Midbrain (tissue), 1 donor: ENCODE measurements at places on chromosomes 12 and 14.

DNA sequence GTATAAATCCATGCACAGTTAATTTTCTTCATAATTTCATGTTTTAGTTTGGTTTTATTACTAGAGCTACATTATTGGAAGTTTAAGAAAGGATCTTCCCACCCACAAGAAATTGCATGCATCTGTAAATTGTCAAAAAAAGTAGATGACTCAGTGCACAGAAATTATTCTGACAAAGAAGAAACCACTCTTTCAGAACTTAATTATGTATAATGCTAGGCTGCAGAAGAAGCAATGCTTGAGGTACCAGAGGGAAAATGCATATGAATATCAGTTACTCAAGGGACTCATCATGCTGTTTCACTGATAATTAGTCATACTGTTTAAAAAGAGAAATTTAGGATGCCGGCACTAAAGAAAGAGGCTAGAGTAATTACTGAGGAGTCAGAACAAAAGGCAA, 147.0 kb downstream of the SLC16A7 start:
- DNase-seq = no peak

DNA sequence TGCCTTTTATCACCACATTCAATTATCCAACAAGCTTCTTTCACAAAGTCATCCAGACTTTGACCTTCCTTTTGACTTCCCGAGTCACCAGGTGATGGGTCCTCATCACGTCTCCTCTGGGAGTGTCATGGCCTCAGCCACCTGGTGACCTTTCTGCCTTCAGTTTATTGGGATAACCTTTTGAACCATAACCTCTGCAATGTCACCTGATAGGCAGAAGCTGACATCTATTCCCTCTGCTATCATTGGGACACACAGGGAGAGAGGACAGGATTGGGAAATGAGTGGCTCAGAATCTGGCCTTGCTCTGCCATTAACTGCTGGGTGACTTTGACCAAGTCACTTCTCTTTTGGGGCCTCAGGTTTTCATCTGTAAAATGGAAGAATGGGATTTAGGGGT, 388.7 kb downstream of the NUAK1 start:
- DNase-seq = no peak

DNA sequence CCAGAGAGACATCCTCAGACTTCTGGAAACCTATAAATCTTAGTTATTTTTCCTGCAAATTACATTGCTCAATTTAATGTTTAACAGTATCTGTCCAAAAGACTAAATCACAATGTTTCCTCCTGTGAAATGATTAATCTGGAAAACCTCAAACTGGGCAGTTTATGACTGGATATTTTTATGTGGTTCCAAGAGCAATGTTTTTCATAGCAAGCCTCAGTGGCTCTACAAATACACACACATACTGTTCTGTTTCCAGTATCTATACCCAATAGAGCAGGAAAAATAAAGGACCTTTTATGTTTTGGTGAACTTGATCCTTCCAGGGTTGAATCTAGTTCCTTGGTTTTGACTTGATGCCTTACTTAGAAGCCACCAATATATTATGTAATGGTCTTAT, 9.2 kb downstream of the NID2 start:
- DNase-seq = no peak

DNA sequence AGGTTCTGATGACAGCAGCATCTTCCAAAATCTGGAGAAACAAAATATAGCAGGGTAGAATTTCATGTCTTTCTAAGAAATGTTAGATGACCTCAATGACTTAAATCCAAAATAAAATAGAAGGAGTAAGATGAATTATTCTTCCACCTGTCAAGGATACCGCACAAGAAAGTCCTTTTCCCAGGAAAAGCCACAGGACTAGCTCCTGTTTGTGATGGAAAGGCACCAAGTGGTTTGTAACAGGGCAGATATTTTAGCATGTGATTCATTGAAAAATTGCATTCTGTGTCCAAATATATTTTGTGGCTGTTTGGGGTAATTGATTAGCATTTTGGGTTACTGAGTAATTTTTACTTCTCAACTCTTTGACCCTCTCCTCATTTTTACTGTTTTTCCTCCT, 2.7 kb downstream of the CD163L1 start:
- no peak for DNase-seq

- no peak for DNase-seq
Observed at GRCh38 chr12:122855928-122856831, 20.9 kb downstream of the HIP1R start.

DNA sequence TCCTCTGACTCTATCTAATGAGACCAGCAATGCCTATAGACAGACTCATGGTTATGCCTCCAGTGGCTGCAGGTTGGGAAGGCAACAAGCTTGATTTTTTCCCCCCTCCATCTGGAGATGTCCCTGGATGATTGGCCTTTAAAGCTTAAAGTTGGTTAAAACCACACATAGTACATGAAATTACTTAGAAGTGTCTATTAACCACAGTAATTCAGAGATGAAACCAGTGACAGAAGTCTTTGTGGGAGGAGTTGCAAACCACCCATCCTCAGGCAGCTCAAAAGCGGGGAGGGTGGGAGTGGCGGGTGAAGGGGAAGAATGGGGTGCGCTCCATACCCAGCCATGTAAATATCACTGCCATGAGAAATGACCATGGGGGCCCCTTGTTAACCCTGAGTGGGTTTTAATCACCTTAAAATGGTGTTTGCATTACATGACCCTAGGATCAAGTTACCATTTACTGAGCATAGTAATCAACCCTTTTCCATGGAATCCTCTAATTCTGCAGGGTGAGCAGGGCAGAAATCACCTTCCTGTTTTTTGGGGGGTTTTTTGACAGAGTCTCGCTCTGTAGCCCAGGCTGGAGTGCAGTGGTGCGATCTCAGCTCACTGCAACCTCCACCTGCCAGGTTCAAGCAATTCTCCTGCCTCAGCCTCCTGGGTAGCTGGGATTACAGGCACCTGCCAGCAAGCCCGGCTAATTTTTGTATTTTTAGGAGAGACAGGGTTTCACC, 133.5 kb downstream of the FOXN3 start:
- DNase-seq = no peak

DNA sequence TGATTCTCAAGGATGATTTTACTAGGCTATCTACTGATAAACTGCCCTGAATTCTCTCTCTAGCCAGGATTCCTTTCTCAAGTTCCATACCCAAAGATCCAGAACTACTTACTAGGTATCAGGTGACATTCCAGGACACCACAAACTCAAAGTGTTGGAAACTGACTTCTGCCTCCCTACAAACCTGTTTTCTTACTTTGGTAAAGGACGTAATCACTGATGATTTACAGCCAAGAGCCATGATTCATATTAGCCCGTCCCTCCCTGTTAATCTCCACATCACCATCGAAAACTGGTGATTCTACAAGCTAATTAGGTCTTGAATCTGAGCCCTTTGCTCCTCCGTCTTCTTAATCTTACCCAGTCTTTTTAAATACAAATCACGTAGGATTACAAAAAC, 1.0 kb upstream of the ATG14 start:
- DNase-seq = no peak

GRCh38 chr12:25713264-25713663, 160.2 kb upstream of the LMNTD1 start:
- DNase-seq = no peak

DNA sequence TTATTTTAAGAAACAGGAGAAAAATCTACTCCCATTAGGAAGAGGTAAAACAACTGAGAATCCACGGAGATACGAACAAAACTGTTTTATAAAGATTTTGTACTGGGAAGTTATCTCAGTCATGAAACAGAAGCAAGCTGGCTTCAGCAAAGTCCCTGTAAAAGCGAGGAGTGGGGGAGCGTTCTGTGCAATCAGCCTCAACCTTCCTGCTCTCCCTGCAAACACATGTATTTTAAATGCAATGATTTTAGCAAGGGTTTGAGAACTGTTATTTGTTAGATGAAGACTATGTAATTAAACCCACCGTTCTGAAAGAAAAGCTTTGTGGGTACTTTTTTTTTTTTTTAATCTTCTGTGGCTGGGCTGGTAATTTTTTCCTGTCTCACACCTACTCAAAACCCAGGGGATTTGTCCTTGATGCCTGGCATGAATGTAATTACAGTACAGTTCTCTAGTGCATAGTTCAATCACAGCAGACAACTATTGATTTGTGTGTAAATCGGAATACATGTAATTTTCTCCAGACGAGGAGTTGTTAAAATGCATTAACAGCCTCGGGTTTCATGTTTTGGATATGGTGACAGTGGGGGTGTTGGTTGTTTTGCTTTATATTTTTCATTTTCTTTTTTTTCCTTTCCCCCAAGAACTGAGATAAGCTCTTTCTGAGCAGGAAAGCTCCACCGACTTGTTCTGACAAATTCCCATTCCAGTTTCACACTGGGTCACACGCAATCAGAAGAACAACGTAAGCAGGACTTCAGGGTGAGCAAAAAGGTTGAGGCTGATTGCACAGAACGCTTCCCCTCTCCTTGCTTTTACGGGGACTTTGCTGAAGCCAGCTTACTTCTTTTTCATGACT, 153.6 kb downstream of the PHLDA1 start:
- no peak for DNase-seq

DNA sequence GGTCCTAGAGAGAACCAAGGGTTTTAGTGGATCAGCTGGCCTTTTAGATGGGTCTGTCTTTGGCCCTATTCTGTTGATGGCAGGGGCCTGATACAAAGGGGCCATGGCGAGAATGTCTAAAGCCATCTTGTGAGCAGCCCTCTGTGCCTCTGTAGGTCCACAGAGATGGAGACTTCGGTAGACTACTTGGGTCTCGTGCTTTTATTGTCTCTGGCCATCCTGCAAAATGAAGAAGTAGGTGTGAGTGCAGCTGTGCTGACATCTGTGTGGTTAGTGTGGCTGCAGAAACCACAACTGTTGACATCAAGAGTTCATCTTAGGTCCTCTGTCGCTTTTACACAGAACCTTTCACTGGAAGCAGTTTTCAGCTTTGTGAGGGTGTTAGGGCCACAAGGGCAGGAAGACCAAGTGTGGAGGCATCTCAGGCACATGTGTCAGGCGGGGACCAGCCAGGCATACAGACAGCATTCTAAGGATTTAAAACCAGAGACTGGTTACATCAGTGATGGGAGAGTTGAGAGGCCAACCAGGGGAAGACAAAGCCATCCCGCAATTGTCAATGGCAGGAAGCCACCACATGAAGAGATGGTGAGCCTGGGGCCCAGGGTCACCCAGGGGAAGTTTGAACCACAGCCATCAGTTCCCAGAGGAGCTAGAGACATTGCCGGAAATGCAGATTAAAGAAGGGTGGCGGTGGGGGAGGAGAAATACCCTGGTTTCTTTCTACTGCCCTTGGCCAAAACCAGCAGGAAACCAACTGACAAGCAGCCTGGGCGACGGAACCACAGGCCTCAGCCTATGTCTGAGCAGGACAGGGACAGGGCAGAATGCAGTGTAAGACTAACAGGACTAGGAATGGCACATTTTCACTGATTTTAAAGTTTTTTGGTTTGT, 13.0 kb upstream of the TPCN1 start:
- peak; percentile 25 for DNase-seq

DNA sequence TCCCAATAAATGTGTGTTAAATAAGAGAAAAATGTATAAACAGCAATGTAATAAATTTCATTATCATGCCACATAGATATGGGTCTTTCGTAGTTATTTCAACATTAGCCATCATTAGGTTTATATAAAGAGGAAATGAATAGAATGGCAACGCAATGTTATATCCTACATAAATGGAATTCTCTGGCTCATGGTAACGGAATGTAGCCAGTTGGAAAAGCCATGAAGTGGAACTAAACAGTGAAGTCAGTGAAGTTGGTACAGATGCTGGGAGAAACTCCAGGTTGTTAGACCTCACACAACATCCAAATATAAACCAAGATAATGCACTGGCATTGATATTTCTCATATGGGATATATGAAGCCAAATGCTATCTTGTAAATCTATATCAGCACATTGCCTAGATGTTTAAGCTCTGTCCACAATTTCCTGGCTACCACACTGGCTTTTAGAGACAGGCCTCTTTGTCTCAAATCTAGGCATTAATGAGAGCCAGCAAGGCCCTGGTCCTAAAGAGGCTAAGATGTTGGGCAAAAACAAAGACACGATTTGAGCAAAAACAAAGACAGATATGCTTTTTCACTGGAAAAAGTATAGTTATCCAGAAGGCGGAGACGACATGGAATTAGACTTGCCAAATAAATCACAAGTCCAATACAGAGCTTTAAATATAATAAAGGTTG, 861.0 kb downstream of the RPS29 start:
- no peak for DNase-seq

- no peak for DNase-seq
Observed at GRCh38 chr12:94184995-94185719, 36.8 kb downstream of the PLXNC1 start.

DNA sequence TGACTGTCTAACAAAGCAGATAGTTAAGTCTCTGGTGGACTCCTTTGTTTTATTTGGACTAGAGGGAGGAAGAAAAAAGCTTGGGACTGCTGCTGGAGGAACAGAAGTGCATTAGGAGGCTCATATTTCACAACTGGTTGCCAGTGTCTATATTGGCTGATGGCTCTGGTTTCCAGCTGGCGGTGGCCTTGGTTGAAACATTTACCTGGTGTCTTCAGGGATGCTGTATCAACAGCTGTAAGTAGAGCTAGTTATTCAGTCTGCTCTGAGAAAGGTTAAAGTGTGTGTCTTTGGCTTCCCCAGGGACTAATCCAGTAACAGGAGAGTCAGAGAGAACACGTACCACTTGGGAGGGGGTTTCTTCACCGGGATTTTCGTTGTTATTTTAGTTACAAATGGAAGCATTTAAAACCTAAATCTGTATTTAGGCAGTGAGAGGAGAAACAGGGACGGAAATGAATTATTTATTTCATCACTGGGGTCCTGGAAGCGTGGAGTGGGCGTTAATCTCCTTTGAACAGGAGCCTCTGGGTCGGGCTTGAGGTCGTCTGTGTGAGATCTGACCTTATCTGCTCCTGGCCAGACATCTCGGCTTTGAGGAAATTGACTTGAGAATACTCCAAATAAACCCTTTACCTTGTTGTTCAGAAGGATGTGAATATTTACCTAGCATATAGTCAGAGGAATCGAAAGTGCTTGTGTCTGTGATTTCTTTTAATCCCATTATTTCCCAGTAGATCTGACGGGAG, 149.9 kb downstream of the NRXN3 start:
- DNase-seq = no peak

DNA sequence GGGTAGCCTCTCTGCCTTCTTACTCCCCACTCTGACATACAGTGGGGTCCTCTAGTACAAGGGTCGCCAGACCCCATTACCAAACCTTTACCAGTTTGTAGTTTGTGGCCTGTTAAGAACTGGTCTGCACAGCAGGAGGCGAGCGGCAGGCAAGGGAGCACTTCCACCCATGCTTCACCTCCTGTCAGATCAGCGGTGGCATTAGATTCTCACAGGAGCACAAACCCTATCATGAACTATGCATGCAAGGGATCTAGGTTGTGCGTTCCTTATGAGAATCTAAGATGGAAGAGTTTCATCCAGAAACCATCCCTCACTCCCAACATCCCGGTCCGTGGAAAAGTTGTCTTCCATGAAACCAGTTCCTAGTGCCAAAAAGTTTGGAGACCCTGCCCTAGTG, 146.5 kb downstream of the HMGA2 start:
- DNase-seq = no peak
